ENCODE measurements at places on chromosomes 1 and 21.

- H3K27ac ChIP-seq = no peak overlapping the region
- H3K4me1 ChIP-seq = no peaks in the 10 kb centered on the region
- no peaks in the 10 kb centered on the region for H3K36me3 ChIP-seq
Measured at GRCh38 chr1:186152620-186153239, 222.3 kb downstream of the TPR start.

- no peaks in the 10 kb centered on the region for H3K36me3 ChIP-seq
- H3K27ac ChIP-seq = no peak overlapping the region
- no peak overlapping the region for H3K4me3 ChIP-seq
- no peak for DNase-seq
- H3K4me1 ChIP-seq = no peaks in the 10 kb centered on the region
- no peaks in the 10 kb centered on the region for H3K27me3 ChIP-seq
Measured at GRCh38 chr21:32200029-32200428, 78.8 kb downstream of the MIS18A start.

- H3K4me1 ChIP-seq = no peaks in the 10 kb centered on the region
- H3K4me3 ChIP-seq = no peak overlapping the region
- H3K36me3 ChIP-seq = no peaks in the 10 kb centered on the region
- H3K27ac ChIP-seq = no peak overlapping the region
Measured at GRCh38 chr1:237664348-237664747, 226.4 kb downstream of the ZP4 start.

DNA sequence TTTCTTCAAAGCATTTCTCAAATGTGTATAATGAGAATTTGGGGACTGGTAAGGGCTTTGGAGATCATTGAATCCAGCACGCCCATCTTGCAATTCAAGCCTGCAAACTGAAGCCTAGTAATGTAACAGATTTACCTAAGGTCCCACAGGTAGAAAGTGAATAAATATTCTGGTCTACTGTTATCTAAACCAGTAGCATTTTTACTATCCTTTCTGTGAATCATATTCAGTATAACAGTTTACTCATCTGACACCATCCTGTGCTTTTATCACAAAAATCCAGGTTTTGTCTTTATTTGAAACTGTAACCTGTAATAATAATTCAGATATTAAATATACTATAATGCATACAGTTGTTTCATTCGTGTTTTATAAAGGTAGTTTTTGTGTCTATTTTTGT lies 17.4 kb downstream of the KCNA3 start:
- no peak for DNase-seq
- no peaks in the 10 kb centered on the region for H3K27me3 ChIP-seq
- peaks cover 34% of the 10 kb centered on the region for H3K36me3 ChIP-seq
- no peak overlapping the region for H3K27ac ChIP-seq

DNA sequence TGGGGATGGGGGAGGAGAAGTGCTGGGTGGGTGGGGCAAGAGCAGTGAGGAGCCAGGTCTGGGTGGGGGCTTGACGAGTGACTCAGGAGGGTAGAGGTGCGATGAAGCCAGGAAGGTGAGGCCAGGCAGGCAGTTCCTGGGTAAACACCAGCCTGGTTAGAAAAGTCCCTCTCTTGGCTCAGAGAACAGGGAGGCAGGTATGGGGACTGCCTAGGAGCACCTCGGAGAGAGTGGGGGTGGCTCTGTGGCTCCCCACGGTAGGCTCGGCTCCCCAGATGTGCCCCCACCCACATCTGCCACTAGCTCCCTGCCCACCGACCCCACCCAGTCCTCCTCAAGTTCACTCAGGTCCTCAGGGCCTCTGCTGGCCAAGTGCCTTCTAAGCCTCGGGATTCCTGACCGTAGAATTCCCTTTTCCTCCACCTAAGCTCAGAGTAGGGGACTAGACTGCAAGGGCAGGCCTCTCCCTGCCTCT lies 1.2 kb downstream of the HSPG2 start:
- DNase-seq = no peak
- peak overlapping the region; percentile 36 for H3K27ac ChIP-seq
- H3K4me1 ChIP-seq = no peaks in the 10 kb centered on the region

- no peaks in the 10 kb centered on the region for H3K27me3 ChIP-seq
- H3K27ac ChIP-seq = no peak overlapping the region
- no peaks in the 10 kb centered on the region for H3K4me1 ChIP-seq
- no peaks in the 10 kb centered on the region for H3K36me3 ChIP-seq
Measured at GRCh38 chr1:36981771-36982622, 52.3 kb downstream of the GRIK3 start.
